ENCODE measurements at places on chromosomes 6 and 20.

DNA sequence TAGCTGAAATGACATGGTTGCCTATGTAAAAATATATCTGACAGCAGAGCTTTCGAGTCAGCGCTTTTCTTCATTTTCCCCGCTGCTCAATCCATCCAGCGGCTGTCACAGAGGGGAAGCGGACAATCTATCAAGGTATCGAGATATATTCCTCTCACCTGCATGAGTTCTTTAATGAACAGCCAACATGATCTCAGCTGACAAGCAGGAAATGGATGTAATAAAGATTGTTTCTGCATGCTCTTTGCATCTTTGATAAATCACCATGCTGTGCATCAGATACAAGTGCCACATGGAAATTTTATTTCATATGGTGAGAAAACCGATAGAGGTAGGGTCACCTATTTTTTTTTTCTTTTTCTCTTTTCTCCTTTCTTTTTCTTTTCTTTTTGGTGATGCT is 602.3 kb upstream of the MMS22L start:
- DNase-seq = no peak

DNA sequence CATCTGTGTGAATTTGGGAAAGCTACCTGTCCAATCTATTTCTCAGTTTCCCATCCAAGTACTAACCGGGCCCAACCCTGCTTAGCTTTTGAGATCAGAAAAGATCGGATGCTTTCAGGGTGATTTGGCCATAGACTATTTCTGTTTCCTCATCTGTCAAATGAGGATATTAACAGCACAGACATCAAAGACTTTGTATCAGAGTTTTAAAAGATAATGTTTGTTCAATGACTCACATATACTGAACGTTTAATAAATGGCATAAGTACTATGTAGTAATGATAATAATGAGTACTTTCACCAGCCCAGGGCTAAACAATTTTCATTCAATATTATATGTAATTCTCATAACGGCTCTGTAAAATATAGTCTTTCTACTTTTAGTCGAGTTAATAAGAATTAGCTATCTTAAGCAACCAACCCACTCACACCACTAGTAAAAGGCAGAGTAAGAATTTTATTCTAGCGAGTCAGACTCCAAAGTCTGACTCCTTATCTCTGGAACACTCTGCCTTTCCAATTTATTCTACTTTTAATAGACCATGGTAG is 216.5 kb downstream of the ARHGAP18 start:
- DNase-seq = no peak

DNA sequence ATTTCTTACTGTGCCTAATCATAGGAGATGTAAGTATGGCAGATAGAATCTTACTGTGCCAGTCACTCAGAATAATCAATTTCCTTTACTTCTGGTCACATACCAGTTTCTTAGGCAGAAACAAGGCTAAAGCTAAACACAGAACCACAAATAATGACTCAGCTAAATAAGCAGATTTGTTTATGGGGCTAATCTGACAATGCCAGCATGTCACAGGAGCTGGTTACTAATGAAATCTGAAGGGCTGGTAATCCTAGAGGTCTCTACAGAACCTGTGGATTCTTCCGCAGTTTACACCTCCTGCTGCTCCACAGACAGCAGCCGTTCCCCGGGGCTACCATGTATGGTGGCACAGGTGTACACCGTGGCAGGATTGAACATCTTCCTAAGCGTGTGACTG is 80.8 kb downstream of the LYRM4 start:
- no peak for DNase-seq

GRCh38 chr6:130717657-130718056 is 109.5 kb upstream of the SMLR1 start:
- no peak for DNase-seq

Measured in AG04449 (cell line).